Fibroblast of skin of right biceps (primary cell): ENCODE measurements at places on chromosomes 2 and 18.

GRCh38 chr2:13539296-13539695, 822.6 kb downstream of the TRIB2 start:
- no peak for DNase-seq

DNA sequence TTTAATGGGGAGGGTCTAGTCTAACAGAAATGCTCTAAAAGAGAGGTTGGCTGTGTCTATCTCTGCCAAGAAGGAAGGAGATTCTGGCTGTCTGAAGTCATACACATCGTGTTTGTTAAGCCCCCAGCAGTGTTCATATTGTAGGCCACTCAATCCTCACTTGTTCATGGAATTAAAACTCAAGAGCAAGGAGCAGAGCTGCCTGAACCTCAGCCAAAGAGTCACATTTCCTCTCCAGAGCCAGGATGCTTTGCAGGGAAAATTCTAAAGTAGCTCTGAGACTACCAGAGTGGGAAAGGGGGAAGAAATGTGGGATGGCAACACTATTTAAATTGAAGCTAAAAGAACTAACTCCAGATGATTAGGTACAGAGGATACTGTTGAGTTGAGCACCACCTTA, 190.7 kb upstream of the CXCR4 start:
- DNase-seq: no peak

DNA sequence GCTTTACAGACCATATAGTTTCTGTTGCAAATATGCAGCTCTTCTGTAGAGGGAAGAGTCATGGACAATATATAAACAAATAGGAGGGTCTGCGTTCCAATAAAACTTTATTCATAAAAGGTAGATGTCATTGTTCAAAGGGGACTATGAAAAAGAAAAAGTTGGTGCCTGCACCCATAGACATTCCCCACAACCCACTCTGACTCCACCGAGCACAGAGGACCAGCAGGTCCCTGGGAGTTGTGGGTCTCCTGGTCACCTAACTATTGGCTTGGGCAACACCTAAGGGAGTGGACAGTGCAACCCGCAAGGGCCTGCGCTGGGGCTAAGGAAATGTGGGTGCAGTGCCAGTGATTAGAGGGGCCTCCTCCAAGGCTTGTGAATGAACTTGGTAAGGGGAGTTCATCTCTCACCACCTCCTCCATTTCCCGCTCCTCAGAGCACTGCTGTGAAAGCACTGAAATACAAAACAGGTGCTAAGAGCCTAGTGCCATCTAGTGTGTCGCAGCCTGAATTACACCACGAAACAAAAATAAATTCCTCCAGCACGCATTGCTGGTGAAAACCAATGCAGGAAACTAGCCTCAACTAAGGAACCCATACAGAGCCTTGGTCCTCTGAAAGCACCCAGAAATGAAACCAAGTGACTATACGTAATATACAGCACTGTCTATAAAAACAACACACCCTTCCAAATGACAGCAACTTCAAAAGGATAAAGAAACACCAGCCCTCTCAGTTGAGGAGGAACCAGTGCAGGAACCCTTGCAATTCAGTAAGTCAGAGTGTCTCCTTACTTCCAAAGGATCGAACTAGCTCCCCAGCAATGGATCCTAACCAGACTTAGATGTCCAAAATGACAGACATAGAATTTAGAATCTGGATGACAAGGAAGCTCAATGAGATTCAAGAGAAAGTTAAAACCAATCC, 166.6 kb downstream of the RNF144A start:
- peak; percentile 21 for DNase-seq

DNA sequence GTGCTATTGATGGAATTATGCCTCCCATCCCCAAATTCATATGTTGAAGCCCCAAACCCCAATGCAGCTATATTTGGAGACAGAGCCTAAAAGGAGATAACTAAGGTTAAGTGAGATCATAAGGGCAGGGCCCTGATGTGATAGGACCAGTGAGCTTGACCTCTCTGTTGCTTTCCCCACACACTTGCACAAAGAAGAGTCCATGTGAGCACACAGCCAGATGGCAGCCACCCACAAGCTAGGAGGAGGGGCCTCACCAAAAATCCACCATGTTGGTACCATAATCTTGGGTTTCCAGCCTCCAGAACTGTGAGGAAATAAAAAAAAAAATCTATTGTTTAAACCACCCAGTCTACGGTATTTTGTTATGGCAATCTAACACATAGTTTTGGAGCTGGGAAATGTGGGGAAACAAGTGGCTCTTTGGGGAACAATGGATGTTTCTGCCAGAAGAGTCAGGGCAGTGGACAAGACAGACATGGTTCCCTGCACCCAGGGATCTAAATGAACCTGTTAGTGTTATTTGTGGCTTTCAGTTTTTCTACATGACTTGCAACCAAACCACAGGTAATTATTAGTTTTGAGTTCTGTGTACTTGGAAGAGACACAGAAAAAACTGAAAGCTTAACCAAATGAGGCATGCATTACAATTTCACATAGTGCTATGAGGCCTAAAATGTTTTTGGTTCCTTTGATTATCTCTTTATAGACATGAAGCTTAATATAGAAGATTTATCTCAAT, 259.1 kb downstream of the LTBP1 start:
- no peak for DNase-seq

DNA sequence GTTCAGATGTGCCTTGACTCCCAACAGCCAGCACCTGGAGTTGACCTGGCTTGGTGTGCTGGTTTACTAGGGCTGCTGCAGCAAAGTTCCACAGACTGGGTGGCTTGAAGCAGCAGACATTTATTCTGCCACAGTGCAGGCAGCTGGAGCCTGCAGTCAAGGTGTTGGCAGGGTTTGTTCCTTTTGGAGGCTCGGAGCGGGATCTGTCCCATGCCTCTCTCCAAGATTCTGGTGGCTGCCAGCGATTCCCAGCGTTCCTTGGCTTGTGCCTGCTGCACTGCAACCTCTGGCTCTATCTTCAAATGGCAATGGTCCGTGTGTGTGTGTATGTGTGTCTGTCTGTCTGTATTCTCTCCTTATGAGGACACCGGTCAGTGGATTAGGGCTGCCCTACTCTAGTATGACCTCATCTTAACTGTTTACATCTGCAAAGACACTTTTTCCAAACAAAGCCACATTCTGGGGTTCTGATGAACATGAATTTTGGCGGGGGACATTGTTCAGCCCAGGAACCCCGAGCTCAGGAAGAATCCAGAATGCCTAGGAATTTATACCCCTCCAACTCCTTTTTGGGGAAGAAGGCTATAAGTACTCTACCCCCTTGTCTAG, 44.7 kb upstream of the TMEM131 start:
- DNase-seq: no peak
